ENCODE measurements at places on chromosomes 12 and 14.

DNA sequence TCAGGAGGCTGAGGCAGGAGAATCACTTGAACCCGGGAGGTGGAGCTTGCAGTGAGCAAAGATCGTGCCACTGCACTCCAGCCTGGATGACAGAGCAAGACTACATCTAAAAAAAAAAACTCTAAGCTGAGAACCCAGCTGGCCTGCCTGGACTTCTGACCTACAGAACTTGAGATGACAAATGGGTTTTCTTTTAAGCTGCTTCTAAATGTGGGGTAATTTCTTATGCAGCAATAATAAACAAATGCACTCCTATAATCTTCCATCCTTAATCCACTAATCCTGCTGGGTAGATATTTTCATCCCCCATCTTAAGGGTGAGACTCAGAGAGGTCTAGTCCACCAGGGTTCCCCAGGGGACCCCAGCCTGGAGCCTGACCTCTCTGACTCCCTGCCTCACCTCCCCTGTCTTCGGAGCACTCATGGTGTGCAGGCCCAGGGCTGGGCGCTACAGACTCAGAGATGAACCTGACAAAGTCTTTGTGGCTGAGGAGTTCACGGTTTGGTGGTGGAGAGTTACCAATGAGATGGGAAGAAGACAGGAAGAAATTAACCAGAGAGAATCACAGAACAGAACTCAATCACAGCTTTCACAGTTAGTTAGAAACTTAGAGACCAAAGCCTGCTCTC is 39.7 kb upstream of the BDKRB2 start:
- no peak for DNase-seq

DNA sequence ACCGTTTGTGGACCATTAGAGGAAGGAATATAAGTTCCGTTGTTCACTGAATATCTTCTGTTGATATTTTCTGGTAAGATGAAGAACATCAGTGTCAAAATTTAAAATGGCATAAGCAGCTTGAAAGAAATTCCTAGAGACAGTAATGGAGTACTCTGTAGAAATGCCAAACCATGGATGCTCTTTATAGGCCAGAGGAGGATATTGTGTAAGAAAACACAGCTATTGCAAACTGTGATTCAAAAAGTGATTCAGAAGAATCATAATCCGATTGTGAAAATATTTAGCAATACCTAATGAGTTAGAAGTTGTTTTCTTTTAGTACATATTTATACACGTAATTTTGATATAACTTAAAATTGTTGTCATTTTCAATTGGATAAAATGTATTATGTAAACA is 102.8 kb downstream of the SLC16A7 start:
- DNase-seq, result no peak

GRCh38 chr14:47390831-47391504 is 284.4 kb downstream of the MDGA2 start:
- no peak for DNase-seq

DNA sequence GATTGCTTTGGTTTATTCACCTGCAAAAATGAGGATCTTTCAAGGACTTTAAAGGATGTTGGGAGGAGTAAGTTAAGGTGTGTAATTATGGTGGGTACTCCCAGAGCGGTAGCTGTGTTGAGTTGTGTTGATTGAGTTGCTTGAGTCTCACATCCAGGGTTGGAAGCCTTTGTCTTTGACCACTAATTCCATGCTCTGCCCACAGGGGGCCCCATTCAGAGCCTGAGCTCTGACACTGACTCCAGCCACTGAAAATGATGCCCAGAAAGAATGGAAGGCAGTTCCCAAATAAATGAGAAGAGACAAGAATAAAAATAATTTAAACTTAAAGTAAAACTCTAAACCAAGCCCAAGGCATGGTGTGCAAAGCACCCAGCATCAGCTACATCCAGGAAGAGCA is 237.4 kb upstream of the PWP1 start:
- no peak for DNase-seq

GRCh38 chr12:53287741-53288216 is 7.6 kb upstream of the PFDN5 start:
- DNase-seq, result peak; percentile 50

GRCh38 chr12:79452906-79453305 is 237.9 kb downstream of the PAWR start:
- no peak for DNase-seq

- DNase-seq, result no peak
These were observed 58.4 kb downstream of the BCL11B start for GRCh38 chr14:99213527-99213971.

- DNase-seq, result no peak
These were observed 93.5 kb upstream of the FOXG1 start for GRCh38 chr14:28673056-28673455.

- DNase-seq, result no peak
These were observed 7.5 kb upstream of the PAX9 start for GRCh38 chr14:36653962-36654793.

GRCh38 chr12:116187151-116187511 is 90.4 kb downstream of the MED13L start:
- DNase-seq, result no peak

- no peak for DNase-seq
These were observed 96.1 kb downstream of the IPO8 start for GRCh38 chr12:30599608-30600007.

- DNase-seq, result no peak
These were observed 72.9 kb upstream of the LTA4H start for GRCh38 chr12:96108321-96108720.

GRCh38 chr12:80314741-80315140 is 129.3 kb upstream of the PTPRQ start:
- DNase-seq, result no peak

GRCh38 chr14:50403419-50403818 is 6.7 kb upstream of the CDKL1 start:
- no peak for DNase-seq

GRCh38 chr12:27604431-27604830 is 80.4 kb downstream of the PPFIBP1 start:
- no peak for DNase-seq

- no peak for DNase-seq
These were observed 358 bp downstream of the ELK3 start for GRCh38 chr12:96194576-96194889.

All from stimulated activated CD8-positive, alpha-beta memory T cell treated with anti-CD3 and anti-CD28 coated beads, Interleukin-2, amount 100 ng/mL, for 1 hour (primary cell).